ENCODE measurements at places on chromosomes 4 and X.
A peak's percentile ranks its signal among the peaks of the same experiment; 100 is the strongest.

- peak; percentile 79 for DNase-seq
Measured at GRCh38 chrX:40471965-40472648, 108.7 kb upstream of the ATP6AP2 start.

DNA sequence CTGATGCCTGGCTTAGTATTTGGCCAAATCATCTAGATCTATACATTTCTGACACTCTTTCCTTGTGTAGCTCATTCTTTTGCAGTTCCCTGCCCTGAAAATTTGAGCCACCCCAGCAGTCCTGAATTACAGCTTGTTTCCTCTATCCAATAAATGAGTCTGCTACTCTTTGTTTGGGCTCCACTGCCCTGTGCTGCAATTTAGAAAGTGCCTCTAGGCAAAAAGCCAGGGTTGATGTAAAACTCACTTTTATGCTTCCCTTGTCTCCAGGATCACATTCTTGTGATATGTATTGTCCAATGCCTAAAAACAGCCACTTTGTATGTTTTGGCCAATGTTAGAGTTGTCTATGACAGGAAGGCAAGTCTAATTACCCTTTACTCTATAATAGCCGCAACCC lies 101.7 kb upstream of the MAP3K15 start:
- DNase-seq: no peak

DNA sequence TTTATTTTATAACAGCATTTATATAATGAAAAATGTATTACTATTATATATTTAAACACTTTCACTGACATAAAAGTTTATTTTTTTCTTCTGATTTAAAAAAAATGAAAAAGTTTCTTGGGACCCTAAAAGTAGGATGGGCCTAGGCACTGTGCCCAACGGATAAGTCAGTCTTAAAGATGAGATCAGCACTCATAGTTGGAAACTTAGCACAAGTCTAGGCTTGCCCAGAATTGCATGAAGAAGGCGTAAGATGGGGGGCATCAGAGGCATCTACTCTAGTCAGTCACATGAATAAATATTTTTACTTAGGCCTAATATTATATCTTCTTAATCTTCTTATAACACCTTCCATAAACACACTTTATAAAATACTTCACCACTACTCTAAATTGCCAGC lies 306.7 kb upstream of the GRID2 start:
- no peak for DNase-seq

- DNase-seq: no peak
Measured at GRCh38 chr4:168162604-168163003, 70.3 kb downstream of the ANXA10 start.

GRCh38 chr4:150010525-150011126 lies 67.6 kb upstream of the DCLK2 start:
- DNase-seq: peak; percentile 9

DNA sequence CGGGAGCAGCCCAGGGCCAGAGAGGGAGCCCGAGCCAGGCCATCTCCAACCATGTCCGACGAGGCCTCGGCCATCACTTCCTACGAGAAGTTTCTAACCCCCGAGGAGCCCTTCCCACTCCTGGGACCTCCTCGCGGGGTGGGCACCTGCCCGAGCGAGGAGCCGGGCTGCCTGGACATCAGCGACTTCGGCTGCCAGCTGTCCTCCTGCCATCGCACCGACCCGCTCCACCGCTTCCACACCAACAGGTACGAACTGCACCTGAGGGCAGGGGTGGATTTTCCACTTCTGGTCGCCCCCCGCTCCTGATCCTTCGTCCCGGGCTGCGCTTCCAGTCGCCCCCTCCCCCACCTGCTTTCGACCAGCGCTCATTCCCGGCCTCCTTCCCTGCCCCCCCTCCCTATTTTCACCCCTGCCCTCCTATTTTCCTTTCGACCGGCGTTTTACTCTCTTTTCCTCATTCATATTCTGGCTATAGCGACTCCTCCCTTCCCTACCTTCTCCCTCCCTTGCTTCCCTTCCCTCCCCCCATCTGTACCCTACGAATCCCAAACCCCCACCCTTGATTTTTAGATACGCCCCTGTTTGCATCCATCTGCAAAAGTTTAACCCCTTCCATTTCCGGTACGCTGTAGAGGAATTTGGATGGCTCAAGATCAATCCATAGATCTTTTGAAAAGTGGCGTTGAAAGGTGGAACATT lies 633 bp downstream of the FAM199X start:
- DNase-seq: no peak

DNA sequence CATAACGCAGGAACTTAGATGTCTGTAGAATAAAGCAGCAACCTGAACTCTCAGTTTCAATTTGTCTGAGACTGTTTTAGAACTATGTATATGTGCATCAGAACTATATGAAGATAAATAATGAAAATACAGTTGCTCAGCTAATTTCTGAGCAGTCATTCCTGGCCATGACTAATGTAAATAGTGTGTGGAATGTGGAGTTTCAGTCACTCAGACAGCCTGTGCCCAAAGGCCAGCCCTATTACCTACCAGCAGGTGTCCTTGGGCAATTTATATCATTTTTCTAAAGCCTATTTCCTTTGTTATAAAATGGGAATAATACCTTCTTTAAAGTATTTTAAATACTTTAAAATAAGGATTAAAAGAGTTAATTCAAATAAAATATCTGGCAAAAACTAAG lies 56.0 kb upstream of the RELL1 start:
- DNase-seq: no peak

DNA sequence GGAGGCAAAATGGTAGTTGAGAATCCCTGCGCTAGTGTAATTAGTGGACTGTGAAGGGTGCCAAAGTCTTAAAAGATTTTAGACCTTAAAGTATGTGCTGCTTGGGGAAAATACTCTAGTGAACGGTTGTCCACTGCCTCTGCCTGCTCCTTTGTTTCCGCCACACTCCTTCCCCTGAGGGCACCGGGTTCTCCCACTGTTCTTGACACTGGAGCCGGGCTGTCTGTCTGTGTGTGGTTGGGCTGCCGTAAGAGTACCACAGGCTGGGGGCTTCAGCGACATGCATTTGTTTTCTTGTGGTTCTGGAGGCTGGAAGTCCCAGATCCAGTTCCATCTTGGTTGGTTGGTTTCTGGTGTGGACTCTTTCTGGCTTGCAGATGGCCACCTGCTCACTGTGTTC lies 76.2 kb downstream of the CLDN34 start:
- DNase-seq: no peak

DNA sequence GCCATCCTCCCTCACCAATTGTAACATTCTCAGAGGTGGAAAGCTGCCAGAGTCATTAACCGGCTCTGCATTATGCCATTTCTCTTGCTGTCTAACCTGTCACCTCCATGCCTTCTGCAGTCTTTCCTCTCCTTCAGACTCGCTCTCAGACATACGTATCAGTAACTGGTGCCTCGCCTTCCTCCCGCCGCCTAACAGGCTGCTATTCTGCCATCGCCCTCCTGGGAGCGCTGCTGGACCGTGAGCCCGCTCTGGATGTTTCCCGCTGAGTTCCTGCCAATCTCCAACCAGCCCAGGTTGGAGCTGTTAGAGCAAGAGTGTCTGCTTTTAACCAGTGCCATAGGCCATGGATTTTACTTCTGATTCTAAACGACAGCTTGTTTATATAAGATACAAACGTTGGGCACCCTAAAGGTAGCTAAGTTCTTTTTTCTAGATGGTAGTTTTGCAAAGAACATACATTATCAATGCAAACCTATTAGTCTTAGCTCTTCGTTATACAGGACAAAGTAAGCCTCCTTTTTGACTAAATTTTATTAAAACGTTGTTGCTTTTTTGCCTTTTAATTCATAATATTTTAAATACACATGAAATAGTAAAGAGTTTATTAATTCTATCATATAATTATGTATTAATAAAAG lies 59.5 kb upstream of the NEIL3 start:
- DNase-seq: no peak

GRCh38 chrX:49934148-49934547 lies 11.8 kb downstream of the CLCN5 start:
- DNase-seq: no peak

DNA sequence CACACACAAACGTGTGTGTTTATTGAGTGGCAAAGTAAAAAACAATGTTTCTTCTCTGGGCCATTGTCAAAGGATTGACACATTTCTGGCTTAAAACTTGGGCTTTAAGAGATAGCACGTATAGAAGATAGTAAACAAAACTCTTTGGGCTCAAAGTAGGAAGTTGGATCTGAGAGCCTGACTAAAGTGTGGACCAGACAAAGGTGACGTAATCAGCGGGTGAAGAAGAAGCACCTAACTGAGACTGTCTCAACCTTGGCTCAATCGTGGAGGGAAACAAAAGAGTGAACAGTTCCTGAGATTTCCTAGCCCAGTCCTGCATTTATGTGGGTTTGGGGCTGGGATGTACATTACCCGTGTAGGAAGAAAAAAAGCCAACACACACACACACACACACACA lies 13.7 kb downstream of the PFKFB1 start:
- DNase-seq: no peak

GRCh38 chr4:42778349-42778748 lies 114.2 kb upstream of the GRXCR1 start:
- no peak for DNase-seq

GRCh38 chr4:57042711-57043169 lies 64.0 kb downstream of the POLR2B start:
- DNase-seq: no peak

- no peak for DNase-seq
Measured at GRCh38 chrX:134641346-134641745, 16.9 kb downstream of the PLAC1 start.

DNA sequence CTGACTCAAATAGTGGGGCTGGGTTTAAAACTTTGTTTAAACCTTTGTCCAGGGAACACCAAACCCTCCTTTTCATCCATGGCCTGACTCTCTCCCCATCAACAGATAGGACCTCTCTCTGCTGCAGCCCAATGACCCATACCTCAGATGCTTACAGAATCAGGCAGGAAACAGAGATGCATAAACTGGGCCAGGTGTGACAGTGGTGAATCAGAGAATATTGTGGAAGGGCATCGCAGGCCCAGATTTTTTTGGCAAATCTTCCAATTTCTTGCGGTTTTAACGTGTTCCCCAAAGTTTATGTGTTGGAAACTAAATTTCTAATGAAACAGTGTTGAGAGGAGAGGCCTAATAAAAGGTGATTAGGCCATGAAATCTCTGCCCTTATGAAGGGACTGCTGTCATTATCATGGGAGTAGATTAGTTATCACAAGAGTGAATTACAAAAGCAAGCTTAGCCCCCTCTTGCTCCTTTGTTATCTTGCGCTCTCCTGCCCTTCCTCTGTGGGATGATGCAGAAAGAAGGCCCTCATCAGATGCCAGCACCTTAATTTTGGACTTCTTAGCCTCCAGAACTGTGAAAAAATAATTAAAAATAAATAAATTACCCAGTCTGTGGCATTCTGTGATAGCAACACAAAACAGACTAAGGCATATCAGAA lies 82.8 kb downstream of the STK32B start:
- no peak for DNase-seq

- no peak for DNase-seq
Measured at GRCh38 chr4:169826634-169827187, 69.0 kb upstream of the HPF1 start.

DNA sequence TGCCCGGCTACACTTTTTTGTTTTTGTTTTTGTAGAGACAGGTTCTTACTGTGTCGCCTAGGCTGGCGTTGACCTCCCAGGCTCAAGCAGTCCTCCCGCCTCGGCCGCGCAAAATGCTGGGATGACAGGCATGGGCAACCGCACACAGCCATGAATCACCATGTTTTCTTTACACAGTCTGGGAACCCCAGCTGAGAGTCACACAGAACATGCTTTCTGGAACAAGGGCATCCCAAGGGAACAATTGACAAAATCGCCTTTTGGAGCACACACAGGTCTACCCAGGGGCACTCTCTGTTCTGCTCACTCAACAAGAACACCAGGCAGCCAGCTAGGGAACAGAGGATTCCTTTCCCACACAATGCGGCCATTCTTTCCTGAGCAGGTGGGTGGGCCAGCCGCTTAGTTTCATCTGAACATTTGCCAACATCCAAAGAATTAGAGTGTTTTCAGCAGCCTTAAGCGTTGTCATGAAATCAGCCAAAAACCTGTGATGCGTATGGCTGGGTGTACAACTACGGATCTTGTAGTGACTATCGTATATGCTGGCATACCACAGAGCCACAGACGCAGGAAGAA lies 15.7 kb downstream of the PRKX start:
- peak; percentile 30 for DNase-seq

DNA sequence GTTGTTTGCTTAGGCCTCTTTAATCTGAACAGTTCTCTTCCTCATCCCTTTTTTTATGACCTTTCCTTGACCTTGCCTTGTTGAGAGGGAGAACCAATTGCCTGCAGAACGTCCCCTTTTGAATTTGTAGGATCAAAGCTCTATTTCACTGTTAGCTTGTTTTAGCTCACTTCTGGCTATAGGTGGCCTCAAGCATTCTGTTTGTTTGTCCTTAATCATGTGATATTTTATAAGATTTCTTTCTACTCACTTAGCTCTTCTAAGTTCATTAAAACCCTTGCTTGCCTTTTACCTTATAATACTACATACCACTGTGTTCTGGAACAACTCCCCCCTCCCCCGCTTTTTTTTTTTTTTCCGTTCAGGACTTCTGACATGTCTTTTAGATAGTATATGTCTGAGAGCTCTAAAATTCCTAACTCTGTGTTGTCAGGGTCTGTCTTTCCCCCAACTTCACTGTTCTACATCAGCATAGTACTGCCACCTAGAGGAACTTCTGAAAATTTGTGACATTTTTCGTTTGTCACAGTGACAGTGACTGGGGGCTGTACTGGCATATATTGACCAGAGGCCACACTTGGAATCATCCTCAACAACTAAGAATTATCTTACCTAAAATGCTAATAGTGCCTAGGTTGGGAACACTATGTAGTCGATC lies 128.5 kb downstream of the LARP7 start:
- DNase-seq: no peak

- no peak for DNase-seq
Measured at GRCh38 chrX:48971249-48972219, at the start of gene KCND1. Gene KCND1 (minus strand): TSS chrX:48971844. CDS start chrX:48970271, 1,573 bp downstream.

DNA sequence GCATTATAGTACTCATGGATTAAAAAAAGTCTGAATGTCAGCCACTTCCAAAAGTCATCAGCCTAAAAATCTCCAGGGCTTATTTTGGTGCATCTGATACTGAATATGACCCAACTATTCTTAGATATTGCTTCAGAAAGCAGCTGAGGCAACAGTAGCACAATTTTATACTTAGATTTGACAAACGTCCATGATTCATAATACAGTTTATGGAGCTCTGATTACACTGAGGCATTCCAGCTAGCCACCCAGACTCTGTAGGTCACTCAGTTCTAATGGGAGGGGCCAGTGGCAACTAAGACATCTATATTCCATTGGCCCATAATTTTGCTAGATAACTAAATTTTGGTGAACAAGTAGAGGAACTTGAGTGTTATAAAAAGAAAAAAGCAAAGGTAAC lies 10.3 kb downstream of the SPATA4 start:
- no peak for DNase-seq

DNA sequence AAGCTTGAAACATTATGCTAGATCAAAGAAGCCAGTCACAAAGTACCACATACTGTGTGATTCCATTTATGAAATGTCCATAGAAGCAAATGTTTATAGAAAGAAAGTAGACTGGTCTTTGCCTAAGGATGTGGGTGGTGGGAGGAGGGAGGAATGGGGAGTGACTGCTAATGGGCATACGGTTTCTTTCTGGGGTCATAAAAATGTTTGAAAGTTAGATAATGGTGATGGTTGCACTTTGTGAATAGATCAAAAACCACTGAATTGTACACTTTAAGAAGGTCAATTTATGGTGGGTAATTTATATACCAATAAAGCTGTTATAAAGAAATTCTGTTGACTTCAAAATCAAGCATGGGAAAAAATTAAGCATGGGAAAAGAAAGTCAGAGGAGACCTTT lies 56.6 kb downstream of the FAM13A start:
- no peak for DNase-seq

GRCh38 chr4:8892556-8893226 lies 21.1 kb upstream of the HMX1 start:
- no peak for DNase-seq
